ENCODE measurements at places on chromosomes 11 and 22.
A peak's percentile ranks its signal among the peaks of the same experiment; 100 is the strongest.

- DNase-seq = no peak
Observed at GRCh38 chr11:120918257-120918656, 105.6 kb upstream of the TBCEL start.

- DNase-seq = no peak
Observed at GRCh38 chr11:25790396-25790795, 541.5 kb upstream of the ANO3 start.

GRCh38 chr11:79244241-79244772, 196.5 kb downstream of the TENM4 start:
- DNase-seq = peak; percentile 89

DNA sequence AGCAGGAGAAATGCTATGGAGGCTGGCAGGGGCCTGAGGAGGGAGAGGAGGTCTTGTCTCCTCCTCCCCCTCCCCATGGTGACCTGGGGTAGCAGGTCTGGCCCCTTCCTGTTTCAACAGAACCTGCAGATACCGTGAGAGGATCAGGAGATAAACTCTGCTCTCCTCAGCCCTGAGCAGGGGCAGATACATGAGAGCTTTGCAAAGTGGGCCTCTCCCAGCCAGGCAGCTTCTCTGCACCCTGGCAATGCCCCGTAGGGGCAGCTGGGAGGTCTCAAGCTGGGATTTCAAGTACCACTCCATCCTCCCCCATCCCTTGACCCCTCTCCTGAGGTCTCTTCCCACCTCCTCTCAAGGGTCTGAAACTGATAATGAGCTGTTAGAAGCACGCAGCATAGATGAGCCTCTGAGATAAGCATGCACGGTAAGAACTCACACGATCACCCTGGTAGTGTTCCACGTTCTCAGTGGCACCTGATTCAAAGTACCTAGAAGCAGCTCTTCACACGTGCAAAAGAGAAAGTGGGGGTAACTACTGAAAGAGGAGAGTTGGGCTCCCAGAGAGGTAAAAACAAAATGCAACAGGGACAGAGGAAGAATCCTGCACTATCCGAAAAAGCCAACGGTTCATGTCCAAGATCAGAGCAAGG, 4.9 kb upstream of the CCDC86 start:
- no peak for DNase-seq

- no peak for DNase-seq
Observed at GRCh38 chr11:16155448-16155847, 200.9 kb downstream of the SOX6 start.

- DNase-seq = peak; percentile 63
Observed at GRCh38 chr11:73314117-73314961, 6.3 kb downstream of the ARHGEF17 start.

- no peak for DNase-seq
Observed at GRCh38 chr11:126897430-126897829, 103.1 kb downstream of the KIRREL3 start.

DNA sequence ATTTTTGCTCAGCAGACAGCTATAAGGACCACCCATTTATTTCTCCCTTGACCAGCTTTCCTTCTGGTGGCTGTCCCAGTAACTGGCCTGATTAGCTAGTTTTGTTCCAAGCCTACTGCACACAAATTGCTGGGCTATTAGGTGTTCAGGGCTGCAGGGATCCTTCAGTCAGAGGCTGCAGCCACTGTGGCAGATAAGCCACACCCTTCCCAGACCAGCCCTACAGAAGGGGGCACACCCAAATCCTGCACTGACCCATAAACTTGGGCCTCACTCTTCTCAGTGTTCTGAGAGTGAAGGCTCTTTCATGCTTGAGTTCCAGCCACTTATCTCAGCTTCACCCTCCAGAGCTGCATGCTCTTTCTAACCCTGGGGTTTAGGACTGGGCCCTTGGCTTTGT, 200.0 kb downstream of the AASDHPPT start:
- no peak for DNase-seq

- DNase-seq = no peak
Observed at GRCh38 chr11:34431979-34432378, 6.8 kb upstream of the CAT start.

DNA sequence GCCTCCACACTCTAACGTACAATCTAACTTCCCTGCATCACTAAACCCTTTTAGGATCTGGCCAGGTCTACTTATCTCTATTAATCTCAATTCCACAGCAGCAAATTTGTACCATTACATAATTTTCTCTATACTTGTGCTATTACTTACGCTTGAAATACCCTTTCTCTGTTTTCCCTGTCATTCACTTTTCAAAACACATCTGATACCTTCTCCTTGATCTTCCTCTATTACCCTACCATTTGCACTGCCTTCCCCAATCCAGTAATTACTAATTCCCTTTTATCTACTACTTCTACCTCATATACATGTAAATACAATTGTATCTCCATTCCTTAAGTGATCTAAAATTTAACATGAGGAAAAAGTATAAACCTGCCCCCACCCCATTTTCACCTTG, 14.0 kb downstream of the CHORDC1 start:
- no peak for DNase-seq

DNA sequence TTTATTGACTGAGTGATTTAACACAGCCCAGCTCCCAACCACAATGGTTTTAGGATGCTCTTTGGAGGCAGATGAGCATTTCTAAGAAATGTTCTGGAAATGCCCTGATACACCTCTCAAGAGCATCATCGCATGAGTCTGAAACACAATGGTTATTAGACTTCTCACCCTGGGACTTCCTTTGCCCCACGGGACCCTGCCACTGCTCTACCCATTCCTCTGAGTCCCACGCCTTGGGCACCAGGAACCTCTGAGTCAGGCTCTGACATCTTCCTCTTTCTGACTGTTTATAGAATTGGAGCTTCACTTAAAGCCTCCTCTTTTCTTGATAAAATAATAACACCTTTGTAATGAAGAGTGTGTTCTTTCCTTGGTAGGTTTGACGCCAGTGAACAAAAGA, 85.6 kb upstream of the PARVA start:
- DNase-seq = no peak

GRCh38 chr11:118973985-118974384, 2.4 kb downstream of the FOXR1 start:
- no peak for DNase-seq

DNA sequence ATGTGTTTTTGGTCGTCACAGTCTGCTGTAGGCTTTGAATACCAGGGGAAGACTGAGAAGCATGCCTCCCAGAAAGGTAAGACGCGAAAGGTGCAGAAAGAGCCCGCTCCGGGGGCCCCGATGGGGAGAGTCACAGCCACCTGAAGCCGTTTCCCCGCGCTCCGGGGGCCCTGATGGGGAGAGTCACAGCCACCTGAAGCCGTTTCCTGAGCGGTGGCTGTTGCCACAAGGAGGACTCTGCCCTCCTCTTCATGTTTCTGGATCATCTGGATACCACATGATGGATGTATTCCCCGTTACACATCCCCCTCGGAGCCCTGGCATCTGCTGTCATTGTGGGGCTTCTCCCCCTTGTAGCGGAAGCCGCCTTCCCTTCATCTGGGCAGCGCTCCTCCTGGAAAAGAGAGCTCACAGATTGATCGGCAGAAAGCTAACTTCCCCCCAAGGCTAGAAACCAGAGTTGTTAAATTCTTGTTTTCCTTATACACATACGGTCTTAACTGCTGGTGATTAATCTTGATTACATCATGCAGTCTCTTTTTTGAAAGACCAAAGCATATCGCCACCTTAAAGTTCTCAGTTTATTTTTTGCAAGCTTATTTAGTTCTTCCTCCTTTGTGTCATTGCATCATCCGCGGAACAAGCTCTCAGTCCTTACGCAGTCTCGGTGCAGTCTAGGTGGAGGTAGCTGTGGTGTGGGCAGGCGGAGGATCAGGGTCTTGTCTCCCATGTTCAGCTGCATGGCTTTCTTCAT, 17.5 kb downstream of the CTTN start:
- peak; percentile 86 for DNase-seq

DNA sequence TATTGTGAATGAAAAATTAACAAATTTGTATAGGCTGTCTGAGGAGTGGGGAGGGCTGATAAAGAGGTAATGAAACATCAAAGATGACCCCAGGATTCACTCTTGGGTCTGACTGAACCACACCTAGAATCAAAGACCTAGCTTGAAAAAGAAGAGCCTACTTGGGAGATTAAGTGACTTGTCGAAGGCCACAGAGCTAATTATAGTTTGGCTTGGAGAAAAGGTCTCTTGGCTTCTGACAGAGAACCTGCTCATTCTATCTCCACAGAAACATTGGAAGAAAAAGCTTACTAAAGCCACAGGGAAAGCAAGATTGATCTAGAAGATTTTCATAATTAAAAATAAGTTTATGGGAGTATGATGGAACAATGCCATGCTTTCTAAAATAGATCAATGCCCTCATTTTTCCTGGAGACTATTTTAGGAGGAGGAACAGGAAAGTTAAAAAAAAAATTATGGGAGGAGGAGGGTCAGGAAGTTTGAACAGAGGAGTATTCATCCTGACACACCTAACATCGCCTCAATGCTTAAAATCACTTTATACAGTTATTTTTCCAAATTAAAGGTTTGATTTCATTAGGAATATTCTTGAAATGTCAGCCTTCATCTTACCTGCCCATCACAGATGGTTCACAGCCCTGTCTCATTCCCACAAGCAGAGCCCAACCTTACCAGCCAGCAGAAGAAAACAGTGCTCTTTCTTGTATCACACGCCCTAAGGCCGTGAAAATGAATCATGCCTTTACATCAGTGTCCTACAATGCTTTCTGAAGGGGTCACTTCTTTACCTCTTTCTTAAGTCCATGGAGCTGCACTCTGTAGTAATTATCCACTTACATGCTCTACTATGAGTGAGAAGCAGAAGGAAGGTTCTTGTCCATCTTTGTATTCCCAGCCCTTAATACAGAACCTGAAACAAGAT, 231.1 kb upstream of the MPPED2 start:
- DNase-seq = no peak

DNA sequence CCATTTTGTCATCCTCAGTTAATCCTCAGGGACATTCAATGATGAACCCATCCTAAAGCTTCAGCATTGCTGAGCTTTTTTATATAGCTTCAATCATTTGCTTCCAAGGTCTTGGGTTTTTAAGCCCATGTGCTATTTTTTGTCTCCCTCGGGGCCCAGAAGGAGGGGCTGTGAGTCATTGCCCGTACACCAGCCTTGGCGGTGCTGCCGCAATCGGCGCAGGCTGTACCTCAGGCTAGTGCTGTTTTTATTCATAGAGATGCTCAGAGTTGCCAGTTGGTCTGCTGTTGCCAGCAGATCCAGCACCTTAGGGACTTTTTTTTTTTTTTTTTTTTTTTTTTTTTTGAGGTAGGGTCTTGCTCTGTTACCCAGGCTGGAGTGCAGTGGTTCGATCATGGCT, 35.5 kb downstream of the ACO2 start:
- DNase-seq = peak; percentile 46

GRCh38 chr22:40703736-40704135, 24.5 kb downstream of the MCHR1 start:
- no peak for DNase-seq

DNA sequence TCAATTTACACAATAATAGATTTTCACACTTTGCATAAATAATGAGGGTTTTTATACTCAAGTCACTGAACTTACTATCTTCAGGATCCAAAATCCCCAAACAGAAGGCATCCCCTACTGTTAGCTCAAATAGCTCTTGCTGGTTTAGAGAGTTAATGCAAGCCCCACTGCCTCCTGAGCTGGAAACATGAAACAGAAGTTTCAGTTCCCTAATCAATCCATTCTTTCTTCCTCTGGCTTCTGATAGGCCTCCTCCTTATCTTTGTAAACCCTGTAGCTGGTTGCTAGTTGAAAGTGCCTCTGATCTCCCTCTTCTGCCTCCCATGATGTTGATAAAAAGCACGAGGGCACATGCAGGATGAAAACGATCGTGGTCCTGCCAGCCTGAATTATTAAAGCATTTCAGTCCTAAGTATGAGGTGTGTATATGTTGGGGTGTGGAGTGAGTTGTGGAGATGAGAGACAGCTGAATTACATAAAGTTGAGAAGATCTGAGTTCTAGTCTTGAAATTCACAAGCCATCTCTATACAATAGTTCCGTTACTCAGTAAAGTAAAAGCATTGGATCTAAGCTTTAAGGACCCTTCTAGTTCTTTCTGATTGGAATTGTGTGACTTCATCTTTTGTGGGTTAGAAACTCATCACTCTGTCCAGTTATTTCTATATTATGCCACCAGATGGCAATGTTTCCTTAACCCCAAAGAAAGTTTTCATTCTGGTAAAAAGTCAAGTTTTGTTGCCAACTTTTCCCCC, 35.0 kb upstream of the EHF start:
- peak; percentile 69 for DNase-seq

DNA sequence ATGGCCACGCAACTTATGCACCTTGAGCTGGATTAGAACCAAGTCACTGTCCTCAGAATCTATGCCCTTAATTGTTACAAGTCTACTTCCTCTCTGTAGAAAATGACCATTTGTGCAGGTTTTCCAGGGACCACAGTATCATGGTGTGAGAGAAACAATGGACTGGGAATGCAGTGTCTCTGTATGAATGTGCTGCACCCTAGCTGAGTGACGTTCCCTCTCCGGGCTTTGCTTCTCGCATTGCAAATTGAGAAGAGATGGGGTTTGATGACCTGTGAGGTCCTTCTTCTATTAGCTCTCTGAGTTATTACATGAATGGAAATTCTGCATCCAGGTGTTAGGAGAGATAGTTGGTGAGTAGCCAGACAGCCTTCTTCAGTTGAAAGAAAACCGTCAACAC, 1052.3 kb downstream of the NTM start:
- DNase-seq = no peak

GRCh38 chr11:112579282-112579681, 318.6 kb upstream of the PLET1 start:
- DNase-seq = no peak

- peak; percentile 72 for DNase-seq
Observed at GRCh38 chr22:28279888-28280287, 360.8 kb upstream of the PITPNB start.

GRCh38 chr22:24170632-24171031, 10.7 kb upstream of the SUSD2 start:
- DNase-seq = no peak

DNA sequence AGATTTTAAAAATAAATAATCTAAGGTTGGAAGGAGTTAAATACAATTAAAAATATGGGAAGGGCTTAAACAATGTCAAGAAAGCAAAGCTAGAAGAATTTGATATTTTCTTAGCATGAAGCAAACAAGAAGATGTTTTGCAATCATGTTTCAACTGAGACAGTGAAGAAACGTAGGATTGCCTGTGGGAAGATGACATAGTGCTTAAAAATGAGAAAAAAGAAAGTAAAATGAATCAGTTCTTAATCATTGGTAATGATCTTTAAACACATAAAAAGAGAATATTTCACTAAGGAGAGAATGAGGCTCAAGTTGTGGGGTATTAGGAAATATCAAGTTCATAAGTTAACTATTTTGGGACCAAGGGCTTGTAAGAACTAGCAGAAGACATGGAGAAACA, 855.0 kb downstream of the METTL15 start:
- peak; percentile 55 for DNase-seq

All from fibroblast of villous mesenchyme (primary cell).